ENCODE measurements at places on chromosomes 11 and 22.

GRCh38 chr11:9263840-9264315 lies 1.3 kb downstream of the DENND5A start:
- peak; percentile 87 for DNase-seq

DNA sequence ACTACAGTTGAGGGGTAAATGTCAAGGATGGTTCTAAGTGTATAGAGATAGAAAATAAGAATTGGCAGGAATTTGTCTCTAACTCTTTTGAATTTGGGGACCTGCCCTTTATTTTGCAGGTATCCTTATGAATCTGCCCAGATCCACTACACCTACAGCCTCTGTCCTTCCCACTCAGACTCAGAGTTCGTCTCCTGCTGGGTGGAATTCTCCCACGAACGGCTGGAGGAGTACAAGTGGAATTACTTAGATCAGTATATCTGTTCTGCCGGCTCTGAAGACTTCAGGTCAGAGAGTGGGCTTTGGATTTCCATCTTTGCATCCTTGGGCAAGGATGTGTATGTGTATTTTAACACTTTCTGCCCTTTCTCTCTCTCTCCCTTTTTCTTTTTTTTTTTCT lies 89.7 kb downstream of the DEPDC5 start:
- no peak for DNase-seq

DNA sequence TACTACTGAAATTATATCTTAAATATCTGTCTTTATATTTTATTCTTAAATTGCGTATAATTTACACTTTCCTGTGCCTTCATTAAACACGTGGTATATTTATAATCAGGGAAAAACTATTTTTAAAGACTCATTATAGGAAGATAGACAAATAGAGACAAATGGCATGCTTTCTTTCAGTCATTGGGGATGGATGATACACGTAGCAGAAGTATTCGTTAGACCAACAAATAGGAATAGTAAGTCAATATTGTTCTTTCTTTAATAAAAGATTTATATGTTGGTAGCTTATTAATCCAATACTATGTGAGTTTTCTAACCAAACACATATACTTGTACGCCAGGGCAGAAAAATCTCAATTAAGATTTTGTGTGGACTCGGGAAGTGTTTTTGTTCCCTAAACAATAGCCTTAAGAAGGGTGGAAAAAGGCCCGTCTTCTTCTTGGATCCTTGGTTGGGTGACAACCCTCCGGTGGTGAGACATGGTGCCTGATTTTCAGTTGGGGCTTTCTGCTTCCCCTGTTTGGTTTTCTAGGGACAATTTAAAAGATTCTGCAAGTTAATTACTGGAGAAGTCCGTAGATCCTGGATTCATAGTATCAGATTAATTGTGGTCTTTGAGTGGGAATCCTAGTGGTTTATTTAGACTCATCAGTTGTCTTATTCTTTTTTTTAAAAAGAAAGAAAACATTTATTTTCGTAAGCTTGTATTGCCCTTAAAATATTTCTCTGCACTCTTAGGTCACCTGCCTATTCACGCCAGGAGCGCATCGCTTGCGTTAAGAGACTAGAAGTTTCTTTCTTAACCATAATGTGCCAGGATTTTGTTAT lies 83.5 kb upstream of the WNT7B start:
- no peak for DNase-seq

GRCh38 chr11:11458485-11458884 lies 105.4 kb upstream of the CSNK2A3 start:
- DNase-seq, result no peak

GRCh38 chr22:30923168-30923900 lies 45.2 kb downstream of the MORC2 start:
- DNase-seq, result no peak

- DNase-seq, result no peak
Measured at GRCh38 chr22:31106001-31106571, 1.3 kb downstream of the SELENOM start.

DNA sequence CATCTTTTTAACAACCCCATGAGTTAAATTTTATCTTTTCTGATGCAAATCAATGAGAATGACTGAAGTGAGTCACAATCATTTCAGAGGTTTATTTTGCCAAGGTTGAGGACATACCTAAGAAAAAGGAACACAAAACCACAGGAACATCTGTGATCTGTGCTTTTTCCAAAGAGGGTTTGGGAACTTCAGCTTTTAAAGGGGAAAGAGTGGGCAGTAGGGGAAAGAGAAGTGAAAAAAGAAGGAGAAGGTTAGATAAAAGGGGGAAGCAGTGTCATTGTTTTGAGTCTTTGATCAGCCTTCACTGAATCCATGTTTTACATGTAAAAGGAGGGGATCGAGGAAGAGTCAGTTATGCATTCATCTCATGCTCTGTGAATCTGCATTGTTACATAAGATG lies 45.3 kb upstream of the SPON1 start:
- DNase-seq, result no peak

DNA sequence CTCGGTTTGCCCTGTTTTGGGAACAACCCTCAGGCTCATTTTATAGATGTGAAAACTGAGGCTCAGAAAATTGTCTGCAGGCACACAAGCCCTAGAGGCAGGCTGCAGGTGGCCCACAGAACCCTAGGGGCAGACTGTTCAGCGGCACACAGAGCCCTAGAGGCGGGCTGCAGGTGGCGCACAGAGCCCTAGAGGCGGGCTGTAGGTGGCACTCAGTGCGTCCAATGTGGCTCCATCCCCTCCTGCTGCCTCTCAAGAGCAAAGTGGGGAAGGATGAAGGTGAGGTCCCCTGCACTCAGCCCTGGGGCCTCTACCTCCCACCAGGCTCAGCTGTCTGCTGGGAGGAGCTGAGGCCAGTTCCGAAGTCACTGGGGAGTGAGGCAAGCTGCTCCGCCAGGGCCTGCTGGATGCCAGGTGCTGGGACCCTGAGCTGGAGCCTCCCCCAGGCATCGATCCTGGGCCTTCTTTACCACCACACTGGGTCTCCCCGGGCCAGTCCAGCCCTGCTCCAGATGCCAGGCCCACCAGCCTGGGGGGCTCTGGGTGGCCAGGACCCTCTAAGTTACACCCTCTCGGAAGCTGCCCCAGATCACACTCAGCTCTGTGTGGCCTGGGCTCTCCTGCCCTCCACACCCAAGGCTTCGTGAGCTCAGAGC lies 2.3 kb downstream of the ACY3 start:
- no peak for DNase-seq

- no peak for DNase-seq
Measured at GRCh38 chr22:30569674-30570202, 4.7 kb downstream of the GAL3ST1 start.

DNA sequence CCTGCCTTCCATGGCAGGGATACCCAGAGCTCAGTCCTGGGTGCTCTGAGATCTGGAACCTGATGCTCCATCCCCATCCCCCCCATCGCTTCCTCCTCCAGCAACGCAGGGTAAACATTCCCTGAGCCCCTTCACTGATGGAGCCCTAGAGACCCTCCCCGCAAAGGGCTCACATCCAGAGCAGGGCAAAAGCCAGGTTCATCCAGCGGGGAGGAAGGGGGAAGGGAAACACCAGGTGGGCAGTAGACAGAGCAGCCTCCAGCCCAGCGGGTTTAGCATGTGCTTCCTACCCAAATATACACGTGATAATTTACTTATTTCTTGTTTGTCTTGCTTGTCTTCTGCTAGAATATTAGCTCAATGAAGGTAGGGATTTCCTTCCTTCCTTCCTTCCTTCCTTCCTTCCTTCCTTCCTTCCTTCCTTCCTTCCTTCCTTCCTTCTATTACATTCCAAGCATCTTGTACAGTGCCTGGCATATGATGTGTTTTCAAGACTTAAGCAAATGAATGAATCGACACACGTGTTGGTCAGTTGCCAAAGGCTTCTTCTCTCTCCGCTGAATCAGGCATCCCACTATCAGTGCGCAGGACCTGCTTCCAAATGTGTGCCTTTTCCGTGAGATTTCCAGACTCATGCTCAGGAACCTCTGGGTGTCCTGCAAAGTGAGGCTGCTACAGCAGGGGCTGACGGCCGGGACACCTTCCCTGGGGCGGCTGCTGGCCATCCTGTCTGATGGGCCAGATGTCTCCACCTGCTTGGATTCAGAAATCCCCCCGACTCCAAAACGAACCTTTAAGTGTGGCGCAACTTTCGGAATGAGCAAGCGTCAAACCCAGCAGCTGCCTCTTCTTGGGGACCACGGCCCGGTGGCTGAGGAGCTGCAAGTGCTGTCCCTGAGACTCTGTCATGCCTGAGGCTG lies 955.1 kb downstream of the BRD1 start:
- no peak for DNase-seq

DNA sequence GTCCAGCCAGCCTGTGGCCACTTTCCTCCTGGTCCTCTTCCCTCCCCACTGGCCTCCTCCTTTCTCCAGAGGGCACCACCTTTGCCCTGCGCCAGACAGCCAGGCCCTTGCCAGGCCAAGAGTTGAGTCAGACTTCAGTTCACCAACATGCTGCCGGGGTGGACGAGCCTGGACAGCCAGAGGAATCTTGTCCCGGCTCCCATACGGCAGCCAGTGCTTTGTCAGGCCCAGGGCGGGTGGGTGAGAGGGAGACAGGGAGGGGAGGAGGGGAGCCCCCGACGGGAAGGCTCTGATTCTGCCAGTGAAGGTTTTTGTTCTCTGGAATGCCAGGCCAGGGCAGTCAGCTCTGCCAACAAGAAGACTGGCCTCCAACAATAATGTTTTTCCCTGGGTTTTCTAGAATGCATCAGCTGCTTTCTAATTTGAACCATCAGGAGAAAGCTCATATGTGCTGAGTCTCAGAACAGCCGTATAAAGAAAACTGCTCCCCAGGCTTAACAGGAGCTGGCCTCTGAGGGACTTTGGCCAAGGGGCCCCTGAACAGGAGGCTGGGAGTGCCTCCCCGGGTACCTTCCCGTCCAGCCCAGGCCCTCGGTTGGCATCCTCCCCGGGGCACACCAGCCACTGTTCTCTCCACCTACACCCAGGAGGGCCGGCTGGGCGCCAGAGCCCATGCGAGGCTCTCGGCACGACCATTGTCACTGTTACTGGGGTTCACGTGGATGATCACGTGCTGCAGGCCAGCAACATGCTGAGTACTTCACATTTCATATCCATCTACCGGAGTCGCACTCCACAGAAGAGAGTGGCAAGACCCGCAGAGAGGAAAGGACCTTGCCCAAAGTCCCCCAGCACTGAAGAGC lies 28.6 kb downstream of the LIF start:
- no peak for DNase-seq

DNA sequence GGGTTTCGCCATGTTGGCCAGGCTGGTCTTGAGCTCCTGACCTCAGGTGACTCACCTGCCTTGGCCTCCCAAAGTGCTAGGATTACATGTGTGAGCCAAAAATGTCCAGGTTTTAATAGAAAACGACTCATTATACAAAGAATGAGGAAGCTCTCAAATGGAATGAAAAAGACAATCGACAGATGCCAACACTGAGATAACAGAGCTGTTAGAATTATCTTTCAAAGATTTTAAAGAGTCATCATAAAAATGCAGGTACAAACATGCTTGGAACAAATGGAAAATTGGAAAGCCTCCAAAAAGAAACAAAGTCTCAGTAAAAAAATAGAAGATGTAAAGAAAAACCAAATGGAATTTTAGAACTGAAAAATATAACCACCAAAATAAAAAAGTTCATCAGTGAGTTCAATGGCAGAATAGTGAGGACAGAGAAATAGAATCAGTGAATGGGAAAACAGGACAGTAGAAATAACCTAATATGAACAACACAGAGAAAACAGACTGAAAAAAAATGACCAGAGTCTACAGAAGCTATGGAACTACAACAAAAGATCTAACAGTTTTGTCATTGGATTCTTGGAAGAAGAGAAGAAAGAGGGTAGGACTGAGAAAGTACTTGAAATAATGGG lies 10.9 kb downstream of the GAB2 start:
- DNase-seq, result no peak

DNA sequence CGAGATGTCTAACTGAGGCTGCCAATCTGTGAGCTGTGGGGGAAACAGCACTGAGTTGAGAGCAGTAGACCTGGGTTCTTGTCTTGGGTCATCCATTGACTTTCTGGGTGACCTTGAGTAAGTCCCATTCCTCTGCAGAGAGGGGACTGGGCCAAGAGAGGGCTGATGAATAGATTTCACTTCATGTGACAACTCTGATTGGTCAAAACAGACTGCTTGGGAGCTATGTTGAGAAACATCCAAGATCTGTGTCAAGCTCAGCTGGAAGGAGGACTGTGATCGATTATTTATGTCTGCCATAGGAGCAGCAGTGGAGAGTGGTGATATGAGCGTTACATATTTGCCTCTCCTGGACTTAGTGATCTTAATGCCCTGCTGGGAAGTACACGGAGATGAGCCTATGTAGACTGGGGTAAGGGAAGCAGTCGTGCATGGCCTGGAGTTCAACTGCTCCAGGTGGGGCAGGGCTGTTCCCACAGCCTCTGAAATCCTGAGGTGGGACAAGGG lies 47.7 kb downstream of the OTOG start:
- no peak for DNase-seq

- DNase-seq, result no peak
Measured at GRCh38 chr11:125890447-125891100, 3.1 kb downstream of the HYLS1 start.

DNA sequence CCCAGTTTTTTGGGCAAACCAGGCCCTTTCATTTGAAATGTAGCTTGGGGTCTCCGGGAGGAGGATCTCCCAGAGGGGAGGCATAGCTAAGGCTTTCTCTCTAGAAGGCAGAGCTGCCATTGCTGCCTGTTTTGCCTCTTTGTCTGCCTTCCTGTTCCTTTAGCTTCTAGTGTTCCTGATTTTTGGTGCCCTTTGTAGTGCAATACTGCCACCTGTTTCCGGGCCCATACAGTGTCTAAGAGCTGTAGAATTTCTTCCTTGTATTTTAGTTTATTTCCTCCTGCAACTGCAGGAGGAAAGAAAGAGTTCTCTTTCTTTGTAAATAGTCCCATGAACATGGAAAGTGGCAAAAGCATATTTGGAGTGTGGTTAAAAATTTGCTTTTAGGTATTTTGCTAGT lies 19.3 kb upstream of the GLYATL1 start:
- no peak for DNase-seq

Data from bone marrow (tissue), 2 donors.